ENCODE measurements at places on chromosomes 12 and 14. TPM values are rescaled to one million over a fixed set of nuclear protein-coding genes. Genes with fewer than 3 reads are reported as not detected.

ANKS1B gene
- 2.3 TPM for polyA plus RNA-seq

NFE2 gene
- 2.3 TPM for polyA plus RNA-seq

RALGAPA1 gene
- 24.5 TPM for polyA plus RNA-seq

GPATCH2L gene
- polyA plus RNA-seq, result 20.8 TPM

APEX1 gene
- 163 TPM for polyA plus RNA-seq

KRT78 gene
- not detected for polyA plus RNA-seq

DEGS2 gene
- 1.1 TPM for polyA plus RNA-seq

ASCL1 gene
- polyA plus RNA-seq, result not detected

LRTM2 gene
- polyA plus RNA-seq, result 0.81 TPM

RAPGEF3 gene
- polyA plus RNA-seq, result 11.6 TPM

CPNE6 gene
- not detected for polyA plus RNA-seq

IGFBP6 gene
- polyA plus RNA-seq, result 59.2 TPM

TSPAN11 gene
- 6.1 TPM for polyA plus RNA-seq

OASL gene
- polyA plus RNA-seq, result not detected

KCNK10 gene
- not detected for polyA plus RNA-seq

SMOC1 gene
- polyA plus RNA-seq, result 5.1 TPM

RAB21 gene
- 44.2 TPM for polyA plus RNA-seq

NUAK1 gene
- polyA plus RNA-seq, result 9.6 TPM

Measured in forelimb muscle (tissue), 1 donor.